ENCODE measurements at places on chromosomes 12 and 14.

GRCh38 chr14:68234101-68234905, 414.7 kb downstream of the RAD51B start:
- DNase-seq: no peak

- no peak for DNase-seq
Observed at GRCh38 chr12:49671031-49671765, 36.0 kb downstream of the FMNL3 start.

DNA sequence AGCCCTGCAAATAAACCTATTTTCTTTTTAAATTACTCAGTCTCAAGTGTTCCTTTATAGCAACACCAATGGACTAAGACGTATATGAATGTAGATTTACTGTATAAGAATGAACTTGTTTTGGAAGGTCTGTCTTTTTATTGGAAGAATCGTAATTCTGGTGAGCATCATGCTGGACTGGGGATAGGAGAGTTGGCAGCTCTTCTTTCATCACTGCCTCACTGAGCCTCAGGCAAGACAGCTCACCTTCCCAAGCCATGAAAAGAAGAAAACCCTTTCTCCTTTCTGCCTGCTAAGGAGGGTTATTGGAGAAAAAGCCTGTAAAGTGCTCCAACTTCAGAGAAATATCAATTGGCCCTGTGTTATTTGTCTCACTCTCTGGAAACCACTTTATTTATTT, 9.1 kb upstream of the RNF34 start:
- DNase-seq: no peak

GRCh38 chr14:56357428-56357827, 222.2 kb upstream of the TMEM260 start:
- no peak for DNase-seq

DNA sequence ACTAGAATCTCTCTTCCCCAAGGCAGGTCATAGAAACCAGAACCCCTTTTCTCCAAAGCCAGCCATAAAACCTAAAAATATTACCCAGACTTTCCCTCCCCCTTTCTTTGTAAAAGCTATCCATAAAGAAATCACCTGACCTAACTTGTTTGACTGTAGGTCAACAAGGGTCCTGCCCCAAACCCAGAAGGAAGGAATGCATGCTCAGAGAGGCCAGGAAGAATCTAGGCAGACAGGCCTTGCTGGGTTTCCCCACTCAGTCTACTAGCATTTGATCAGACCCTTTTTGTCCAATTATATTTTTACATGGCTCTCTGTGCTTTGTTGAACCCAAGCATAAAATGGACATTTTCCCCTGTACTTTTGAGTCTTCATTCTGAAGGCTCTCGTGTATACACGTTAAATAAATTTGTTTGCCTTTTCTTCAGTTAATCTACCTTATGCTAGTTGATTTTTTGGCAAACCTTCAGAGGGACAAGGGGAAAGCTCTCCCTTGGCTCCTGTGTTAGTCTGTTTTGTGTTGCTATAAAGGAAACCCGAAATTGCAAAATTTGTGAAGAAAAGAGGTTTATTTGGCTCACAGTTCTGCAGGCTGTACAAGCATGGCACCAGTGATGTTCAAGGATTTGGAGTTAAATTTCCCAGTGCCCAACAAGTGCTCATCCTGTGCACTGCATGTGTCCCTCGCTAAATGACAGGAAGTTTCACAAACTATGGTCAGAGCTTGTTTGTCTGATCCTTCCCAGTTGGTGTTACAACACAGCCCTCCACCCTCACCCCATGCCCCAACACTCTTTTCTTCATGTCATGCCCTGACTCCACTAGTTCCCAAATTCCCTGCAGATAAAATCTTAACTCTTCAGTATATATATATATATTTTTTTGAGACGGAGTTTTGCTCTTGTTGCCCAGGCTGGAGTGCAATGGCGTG, 14.2 kb upstream of the RASSF3 start:
- no peak for DNase-seq

GRCh38 chr12:102061096-102061559, 663 bp downstream of the WASHC3 start:
- DNase-seq: no peak

DNA sequence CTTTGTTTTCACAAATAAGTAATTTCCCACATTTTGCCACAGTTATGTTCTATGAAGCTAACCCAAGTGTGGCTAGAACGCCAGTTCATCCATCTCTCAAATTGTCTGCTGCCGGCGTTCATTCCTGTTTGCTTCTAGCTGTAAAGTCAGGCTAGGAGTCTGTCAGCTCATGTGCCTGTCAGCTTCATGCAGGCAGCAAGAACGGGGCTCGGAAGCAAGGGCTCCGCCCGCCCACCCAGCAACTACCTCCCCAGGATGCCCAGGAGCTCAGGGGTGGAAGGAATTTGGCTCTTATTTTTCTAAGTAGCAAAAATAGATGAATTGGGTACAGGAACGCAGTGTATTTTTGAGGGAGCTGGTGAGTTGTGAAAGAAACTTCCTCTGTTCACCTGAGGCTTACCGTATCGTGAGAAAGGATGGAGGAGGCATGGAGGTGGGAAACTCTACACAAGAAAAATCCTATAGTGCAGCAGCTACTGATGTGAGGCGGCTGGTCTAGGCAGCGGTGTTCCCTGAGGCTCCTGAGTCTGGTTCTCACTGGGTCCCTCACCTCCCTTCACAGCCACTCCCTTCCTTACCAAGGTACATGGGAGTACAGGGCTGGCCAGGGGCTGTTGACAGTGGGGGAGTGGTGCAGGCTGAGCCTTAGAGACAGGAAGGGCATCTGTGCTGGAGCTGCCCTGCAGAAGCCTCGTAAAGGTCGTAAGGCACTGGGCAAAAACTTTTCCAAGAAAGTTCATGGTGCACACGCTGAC, 54.5 kb upstream of the AMN start:
- DNase-seq: no peak

GRCh38 chr14:23433457-23433856, 2.0 kb downstream of the MYH7 start:
- no peak for DNase-seq

DNA sequence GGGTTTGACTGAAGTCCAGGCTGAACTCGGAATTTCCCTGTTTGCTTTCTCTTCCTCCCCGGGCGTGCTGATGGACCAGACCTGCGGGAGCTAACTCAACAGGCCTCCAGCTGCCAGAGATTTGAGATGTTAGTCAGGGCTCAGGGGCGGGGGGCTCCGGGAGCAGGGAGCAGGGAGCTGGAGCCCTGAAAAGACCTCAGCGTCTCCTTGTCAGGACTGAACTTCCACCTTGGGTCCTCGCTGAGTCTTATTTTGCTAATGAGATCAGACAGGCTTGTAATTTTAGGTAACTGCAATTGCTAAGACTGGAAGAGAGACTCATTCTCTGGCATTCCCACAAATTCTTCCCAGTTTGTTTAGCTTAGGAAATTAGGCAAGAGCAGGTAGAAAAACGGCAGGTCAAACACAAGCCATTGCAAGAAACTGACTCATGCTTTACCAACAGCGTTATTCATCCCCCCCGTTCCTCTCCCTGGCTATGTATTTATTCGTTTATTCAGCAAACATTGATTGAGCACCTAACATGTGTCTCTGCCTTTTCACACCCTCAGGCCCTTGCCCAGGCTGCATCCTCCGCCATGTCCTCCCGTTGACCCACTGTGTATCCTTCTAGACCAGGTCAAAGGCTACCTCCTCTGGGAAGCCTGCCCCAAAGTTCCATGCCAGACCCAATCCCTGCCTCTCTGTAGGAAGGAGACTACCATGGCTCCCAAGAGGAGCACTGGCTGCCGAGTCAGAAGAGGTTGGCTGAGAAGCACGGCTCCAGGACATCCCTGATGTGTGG, 80.4 kb upstream of the DIO3 start:
- DNase-seq: peak; percentile 18

GRCh38 chr12:108341356-108341755, 2.2 kb upstream of the CMKLR1 start:
- no peak for DNase-seq

DNA sequence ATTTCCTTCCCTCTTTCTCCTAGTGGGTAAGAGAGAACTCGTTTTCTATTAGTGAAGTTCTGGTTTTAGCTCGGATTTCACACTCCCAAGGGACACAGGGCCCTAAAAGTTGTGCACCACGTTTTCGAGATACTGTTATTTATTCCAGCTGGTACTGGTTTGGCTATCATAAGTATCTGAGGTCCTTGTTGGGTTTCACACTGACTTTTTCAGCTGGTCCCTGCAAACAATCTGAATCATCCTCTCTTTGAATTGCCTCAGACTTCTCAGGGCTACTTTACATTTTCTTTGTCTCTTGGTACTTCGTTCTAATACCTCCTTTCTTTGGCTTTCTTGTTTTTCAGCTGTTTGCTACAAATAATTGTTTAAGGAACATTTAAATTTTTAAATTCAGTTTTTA, 75.7 kb downstream of the SCN8A start:
- no peak for DNase-seq

DNA sequence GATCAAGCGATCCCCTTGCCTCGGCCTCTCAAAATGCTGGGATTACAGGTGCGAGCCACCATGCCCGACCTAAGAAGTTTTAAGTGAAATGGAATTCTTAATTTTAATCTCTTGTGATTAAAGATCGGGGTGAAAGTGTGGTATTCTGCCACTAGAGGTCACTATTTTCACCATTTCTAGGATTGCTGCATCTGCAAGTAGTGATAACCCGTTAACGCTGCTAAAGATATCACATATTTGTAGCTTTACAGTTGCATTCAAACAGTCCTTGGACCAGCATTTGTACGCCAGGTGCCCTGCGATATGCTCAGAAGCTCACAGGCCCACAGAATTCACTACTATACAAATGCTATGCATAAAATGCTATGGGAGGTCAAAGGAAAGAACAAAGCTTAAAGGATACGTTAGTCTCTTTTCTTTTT, 19.3 kb downstream of the CCDC62 start:
- no peak for DNase-seq

DNA sequence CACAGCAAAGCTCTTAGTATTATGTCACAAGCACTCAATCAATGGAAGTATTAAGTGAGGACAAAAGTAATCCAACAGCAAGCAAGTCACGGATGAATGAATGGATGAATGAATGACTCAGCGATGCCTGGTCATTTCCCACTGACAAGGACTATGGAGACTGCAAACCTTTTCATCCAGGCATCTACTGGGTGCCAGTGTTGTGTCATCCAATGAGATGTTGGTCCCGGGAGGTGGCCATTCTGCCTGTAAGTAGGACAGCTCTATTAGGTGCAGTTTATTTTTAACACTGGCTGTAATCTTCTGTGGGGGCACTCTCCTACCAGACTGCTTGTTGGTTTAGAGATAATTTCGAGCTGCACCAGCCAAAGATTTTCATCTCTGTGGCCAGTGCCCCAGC, 39.4 kb downstream of the STAB2 start:
- DNase-seq: peak; percentile 47

DNA sequence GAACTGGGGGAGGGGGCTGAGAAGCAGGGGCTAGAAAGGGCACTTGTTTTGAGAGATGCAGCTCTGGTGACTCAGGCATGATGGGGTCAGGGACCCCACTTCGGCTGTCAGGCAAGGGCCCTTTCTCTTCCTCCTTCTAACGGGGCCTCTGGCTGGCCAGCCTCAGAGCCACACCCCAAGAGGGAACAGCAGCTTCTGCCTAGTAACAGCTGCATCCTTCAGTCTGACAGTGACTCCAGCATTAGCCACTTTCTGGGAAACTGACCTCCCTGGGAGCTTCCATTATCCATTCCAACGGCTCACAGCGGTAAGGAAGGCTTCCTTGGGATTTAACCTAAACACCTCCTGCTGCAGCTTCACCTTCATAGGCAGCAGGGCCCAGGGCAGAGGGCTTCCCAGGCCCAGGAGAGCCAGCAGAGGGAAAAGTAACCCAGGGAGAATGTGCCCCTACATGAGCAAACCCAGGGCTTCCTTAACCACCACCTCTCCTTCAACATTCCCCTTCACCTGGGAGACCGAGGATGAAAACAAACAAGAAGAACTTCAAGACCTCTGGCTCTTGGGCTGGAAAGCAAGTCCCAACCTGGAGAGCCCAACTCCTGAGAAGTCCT, 2.7 kb downstream of the NCKAP5L start:
- DNase-seq: peak; percentile 64

Data from femur (tissue), 1 donor.